ENCODE measurements at places on chromosomes 2 and 18. TPM values are rescaled to one million over a fixed set of nuclear protein-coding genes. Genes with fewer than 3 reads are reported as not detected.

Gene NCKAP5
- 40.8 TPM for total RNA-seq

Gene MLPH
- 423 TPM for total RNA-seq

Gene TRIM54
- not detected for total RNA-seq

Gene ID2
- total RNA-seq, result 99.5 TPM

Gene ABCB11
- total RNA-seq, result 0.06 TPM

Gene CNTNAP5
- not detected for total RNA-seq

GRCh38 chr2:197097578-197098366 lies 171.3 kb upstream of the PGAP1 start:
- no peaks in the 10 kb centered on the region for H3K27me3 ChIP-seq
- H3K4me3 ChIP-seq, result no peak overlapping the region
- DNase-seq, result no peak
- H3K27ac ChIP-seq, result peak overlapping the region; percentile 6

GRCh38 chr2:46701152-46701551 lies 214.5 kb downstream of the MCFD2 start:
- no peak for DNase-seq
- H3K4me3 ChIP-seq, result peak overlapping the region; percentile 76
- H3K27me3 ChIP-seq, result no peaks in the 10 kb centered on the region
- no peaks in the 10 kb centered on the region for H3K36me3 ChIP-seq

DNA sequence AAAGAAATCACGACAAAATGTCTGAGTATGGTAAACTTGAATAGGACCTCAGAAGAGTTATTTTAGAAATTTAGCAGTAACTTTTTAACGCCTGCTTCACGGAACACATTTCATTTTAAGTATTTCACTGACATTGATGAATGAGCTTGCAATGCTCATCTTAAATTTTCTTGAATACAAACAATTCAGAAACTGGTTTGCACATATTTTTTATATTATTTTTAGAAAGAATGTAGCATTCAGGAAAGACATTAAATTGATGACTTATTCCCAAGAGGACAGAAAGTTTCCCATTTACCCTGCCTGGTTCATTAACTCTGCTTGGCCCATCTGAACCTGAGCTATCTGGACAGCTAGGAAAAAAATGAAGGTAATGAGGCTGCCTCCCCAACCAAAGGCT lies 89.3 kb downstream of the MBD2 start:
- H3K36me3 ChIP-seq, result no peaks in the 10 kb centered on the region
- DNase-seq, result no peak
- H3K27ac ChIP-seq, result no peak overlapping the region
- H3K27me3 ChIP-seq, result no peaks in the 10 kb centered on the region

- H3K4me3 ChIP-seq, result no peak overlapping the region
- H3K27ac ChIP-seq, result no peak overlapping the region
- no peaks in the 10 kb centered on the region for H3K36me3 ChIP-seq
- no peak for DNase-seq
- H3K27me3 ChIP-seq, result no peaks in the 10 kb centered on the region
- H3K4me1 ChIP-seq, result peaks cover 19% of the 10 kb centered on the region
These were observed 56.8 kb downstream of the RNF144A start for GRCh38 chr2:6973895-6974545.

DNA sequence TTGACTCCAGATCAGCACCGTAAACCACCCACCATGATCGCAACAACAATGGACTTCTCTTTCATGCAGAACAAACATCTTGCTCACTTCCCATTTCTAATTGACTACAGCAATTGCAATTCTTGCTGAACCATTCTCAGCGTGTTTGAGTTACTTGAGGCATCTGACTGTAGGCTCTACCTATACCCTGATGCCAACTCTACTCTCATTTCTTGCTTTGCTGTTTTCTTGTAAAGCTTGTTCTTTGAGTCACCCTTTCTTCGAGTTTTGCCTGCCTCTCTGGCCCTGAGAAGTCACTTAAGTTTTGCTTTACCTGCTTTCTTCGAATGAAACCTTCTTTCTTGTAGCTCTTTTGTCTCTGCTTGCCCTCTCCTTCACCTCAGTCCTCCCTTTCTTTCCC lies 160.5 kb upstream of the RND3 start:
- no peak overlapping the region for H3K27ac ChIP-seq
- H3K4me3 ChIP-seq, result no peak overlapping the region
- no peaks in the 10 kb centered on the region for H3K36me3 ChIP-seq

- no peaks in the 10 kb centered on the region for H3K27me3 ChIP-seq
- no peak for DNase-seq
- H3K36me3 ChIP-seq, result peaks cover 18% of the 10 kb centered on the region
- H3K27ac ChIP-seq, result peak overlapping the region; percentile 43
- H3K4me1 ChIP-seq, result peaks cover 72% of the 10 kb centered on the region
- no peak overlapping the region for H3K4me3 ChIP-seq
These were observed 120.1 kb upstream of the EML6 start for GRCh38 chr2:54603357-54603756.

DNA sequence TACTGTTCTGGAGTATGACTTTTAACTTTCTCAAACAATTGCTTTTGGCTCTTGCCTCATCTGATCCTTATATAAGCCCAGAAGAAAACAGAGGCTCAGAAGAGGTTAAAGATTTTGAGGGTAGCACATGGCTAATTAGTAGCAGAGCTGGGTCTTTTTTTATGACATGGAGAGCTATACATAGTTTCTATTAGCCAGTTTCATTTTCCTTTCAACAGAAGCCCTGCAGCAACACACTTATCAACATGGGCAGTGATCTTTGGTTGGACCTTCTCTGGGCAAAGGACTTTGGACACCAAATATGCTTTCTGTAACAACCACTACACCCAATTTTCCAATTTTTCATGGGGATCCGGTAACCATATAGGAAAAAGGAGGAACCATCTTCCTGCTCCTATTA lies 64.9 kb downstream of the NCKAP5 start:
- no peak overlapping the region for H3K4me3 ChIP-seq
- no peaks in the 10 kb centered on the region for H3K36me3 ChIP-seq
- no peaks in the 10 kb centered on the region for H3K27me3 ChIP-seq
- H3K27ac ChIP-seq, result no peak overlapping the region
- DNase-seq, result no peak

DNA sequence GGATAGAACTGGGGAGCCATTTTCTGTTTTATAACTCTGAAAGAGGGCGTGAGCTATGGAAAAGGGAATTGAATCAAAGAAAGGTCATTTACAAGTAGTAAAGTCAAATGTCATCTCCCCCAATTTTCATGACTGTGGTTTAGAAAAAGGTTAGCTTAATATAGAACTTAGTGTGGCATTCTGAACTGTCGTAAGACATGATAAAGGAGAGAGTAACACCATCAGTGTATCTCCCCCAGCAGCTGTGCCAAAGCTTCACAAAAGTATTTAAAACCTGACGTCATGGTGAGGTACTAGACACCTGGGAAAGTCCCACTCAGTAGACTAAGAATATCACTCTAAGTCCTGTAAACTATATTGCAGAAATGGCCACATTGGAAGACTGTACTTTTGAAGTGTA lies 5.8 kb upstream of the IKZF2 start:
- H3K27ac ChIP-seq, result no peak overlapping the region
- H3K4me3 ChIP-seq, result no peak overlapping the region
- peaks cover 5% of the 10 kb centered on the region for H3K4me1 ChIP-seq
- H3K36me3 ChIP-seq, result no peaks in the 10 kb centered on the region

GRCh38 chr2:19359456-19359855 lies 1.0 kb upstream of the OSR1 start:
- H3K4me3 ChIP-seq, result no peak overlapping the region
- H3K4me1 ChIP-seq, result peaks cover 23% of the 10 kb centered on the region

- H3K36me3 ChIP-seq, result no peaks in the 10 kb centered on the region
- peak; percentile 3 for DNase-seq
- H3K27ac ChIP-seq, result no peak overlapping the region
- no peak overlapping the region for H3K4me3 ChIP-seq
These were observed 74.1 kb downstream of the DGKD start for GRCh38 chr2:233428438-233428837.

- no peak overlapping the region for H3K4me3 ChIP-seq
- DNase-seq, result no peak
- H3K27me3 ChIP-seq, result peaks cover 73% of the 10 kb centered on the region
These were observed 34.3 kb downstream of the EN1 start for GRCh38 chr2:118813111-118813510.

DNA sequence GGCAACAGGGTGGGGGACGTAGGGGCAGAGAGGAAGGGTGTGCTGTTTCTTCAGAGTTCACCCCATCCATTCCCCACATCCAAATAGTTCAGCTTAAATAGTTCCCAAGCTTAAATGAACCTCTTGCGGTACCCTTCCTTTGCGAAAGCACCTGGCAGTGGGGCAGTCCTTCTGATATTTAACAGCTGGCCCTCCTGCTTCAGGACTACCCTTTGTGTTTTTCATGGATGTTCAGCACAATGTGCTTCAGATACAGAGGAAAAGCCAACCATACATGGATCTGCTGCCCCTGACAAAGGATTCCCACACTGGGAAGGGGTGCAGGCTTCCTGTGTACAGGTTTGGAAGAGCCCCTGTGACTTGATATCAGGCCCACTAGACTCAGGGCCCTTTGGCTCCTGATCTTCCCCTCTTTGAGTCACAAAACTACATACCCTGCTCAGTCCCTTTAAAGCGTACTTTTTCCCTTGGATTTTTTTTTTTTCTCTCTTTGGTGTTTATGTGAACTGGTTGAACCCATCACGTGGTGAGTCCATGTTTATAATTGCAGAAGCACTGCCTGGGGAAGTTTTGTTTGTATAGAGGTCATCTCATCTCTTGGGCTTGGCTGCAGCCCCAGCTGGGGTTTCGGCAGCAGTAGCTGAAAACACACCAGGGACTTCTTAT lies 45.3 kb upstream of the IGFBP5 start:
- H3K4me1 ChIP-seq, result peaks cover 10% of the 10 kb centered on the region
- H3K27ac ChIP-seq, result peak overlapping the region; percentile 18
- no peaks in the 10 kb centered on the region for H3K27me3 ChIP-seq
- no peak for DNase-seq
- no peak overlapping the region for H3K4me3 ChIP-seq

DNA sequence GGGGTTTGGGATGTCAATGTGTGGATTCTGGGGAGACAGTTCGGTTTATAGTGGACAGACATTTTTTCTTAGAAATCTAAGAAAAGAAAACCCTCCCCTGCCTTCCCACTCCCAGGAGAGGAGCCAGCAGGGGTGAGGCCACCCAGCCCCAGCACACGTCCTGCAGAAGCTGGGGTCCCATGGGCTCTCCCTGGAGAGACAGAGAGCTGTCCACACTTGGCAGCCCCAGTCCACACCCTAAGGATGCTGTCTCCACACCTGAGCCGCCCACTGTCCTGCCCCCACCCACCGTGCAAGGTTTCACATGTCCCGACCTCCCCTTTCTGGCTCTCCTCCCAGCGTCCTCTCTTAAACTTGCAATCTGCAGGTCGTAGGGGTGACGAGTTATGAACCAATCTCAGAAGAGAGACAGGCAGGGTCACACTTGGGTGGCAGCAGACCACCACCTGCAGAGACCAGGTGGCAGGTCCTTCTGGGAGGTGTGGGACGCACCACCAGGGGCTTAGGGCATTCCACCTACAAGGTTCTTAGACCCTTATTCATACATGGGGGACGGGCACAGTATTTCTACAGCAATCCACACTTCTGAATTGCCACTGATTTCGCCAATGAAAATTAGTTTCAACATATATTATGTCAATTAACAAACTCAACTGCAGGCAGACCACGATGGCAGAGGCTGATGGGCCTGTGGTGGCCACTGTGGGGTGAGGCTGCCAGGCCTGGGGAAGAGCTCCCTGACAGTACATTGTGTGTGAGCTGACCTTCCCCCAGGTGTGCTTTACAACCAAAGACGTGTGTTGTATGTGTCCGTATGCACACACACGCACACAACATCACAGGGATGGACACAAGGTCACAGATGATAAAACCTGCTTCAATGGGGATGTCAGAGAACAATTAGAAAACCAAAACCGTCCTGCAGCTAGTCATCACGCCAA lies 158.5 kb downstream of the TPO start:
- no peak overlapping the region for H3K27ac ChIP-seq
- DNase-seq, result peak; percentile 42
- no peak overlapping the region for H3K4me3 ChIP-seq
- no peaks in the 10 kb centered on the region for H3K36me3 ChIP-seq
- no peaks in the 10 kb centered on the region for H3K27me3 ChIP-seq
- H3K4me1 ChIP-seq, result no peaks in the 10 kb centered on the region

DNA sequence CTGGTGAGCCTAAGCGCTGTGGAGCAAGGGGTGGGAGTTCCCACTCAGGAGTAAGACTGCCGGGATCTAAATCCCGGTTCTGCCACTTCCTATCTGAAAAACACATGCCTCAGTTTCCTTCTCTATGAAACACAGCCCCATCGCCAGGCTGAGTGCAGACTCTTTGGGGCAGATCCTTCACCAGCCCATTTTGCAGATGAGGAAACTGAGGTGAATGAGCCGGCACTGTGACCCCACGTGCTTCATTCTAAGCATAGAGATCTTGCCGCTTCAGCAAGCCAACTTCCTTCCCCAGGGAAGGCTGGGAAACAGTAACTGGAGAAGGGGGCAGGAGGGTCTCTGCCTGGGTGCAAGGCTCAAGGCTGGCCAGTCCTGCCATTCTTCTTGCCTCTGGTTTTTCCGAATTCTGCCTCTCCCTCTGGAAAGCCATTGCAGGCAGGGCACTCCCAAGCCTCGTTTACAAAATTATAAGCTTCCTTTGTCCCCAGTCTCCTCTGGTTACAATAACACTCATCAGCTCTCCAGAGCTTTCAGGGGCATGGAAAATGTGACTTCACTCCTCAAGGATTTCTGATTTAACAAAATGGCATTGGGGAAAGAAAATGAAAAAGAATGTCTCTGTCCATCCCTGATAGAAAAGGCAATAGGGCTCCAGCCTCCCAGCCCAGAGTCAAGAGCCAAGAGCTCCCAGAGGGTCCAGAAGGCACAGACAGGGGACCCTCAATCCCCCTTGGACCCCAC lies 249.2 kb downstream of the TNS1 start:
- peaks cover 6% of the 10 kb centered on the region for H3K4me1 ChIP-seq
- no peaks in the 10 kb centered on the region for H3K36me3 ChIP-seq
- no peaks in the 10 kb centered on the region for H3K27me3 ChIP-seq
- H3K4me3 ChIP-seq, result no peak overlapping the region
- H3K27ac ChIP-seq, result no peak overlapping the region
- DNase-seq, result no peak

- no peak overlapping the region for H3K27ac ChIP-seq
- DNase-seq, result no peak
- H3K4me3 ChIP-seq, result no peak overlapping the region
These were observed 64.1 kb downstream of the SOX11 start for GRCh38 chr2:5756272-5756671.

DNA sequence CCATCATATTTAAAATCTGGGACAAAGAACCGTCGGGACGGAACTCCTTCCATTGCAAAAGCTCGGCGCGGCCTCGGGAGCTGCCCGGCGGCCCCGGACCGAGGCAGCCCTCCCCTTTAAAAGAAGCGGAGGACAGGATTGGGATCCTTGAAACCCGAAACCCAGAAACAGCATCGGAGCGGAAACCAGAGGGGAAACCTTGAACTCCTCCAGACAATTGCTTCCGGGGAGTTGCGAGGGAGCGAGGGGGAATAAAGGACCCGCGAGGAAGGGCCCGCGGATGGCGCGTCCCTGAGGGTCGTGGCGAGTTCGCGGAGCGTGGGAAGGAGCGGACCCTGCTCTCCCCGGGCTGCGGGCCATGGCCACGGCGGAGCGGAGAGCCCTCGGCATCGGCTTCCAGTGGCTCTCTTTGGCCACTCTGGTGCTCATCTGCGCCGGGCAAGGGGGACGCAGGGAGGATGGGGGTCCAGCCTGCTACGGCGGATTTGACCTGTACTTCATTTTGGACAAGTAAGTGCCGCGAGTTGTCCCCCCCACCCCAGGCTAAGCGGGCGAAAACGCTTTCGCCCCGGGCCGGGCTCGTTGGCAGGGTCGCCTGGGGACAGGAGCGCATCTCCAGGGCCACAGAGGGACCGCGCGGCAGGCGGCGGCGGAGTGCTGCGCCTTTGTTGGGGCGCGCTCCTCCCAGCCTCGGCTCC lies at the start of gene ANTXR1:
Gene ANTXR1, plus strand, starts transcription at position 38 of the 698 bp plus-strand sequence. Its CDS starts 321 bp downstream, at position 359.
- no peaks in the 10 kb centered on the region for H3K27me3 ChIP-seq
- peak; percentile 70 for DNase-seq
- peak within 1 kb of the TSS; percentile 75 for H3K27ac ChIP-seq
- peak within 1 kb of the TSS; percentile 78 for H3K4me3 ChIP-seq
